ENCODE measurements at places on chromosomes 2 and 18.
A peak's percentile ranks its signal among the peaks of the same experiment; 100 is the strongest.

GRCh38 chr2:96647681-96648080 is 5.1 kb downstream of the FER1L5 start:
- DNase-seq: no peak

DNA sequence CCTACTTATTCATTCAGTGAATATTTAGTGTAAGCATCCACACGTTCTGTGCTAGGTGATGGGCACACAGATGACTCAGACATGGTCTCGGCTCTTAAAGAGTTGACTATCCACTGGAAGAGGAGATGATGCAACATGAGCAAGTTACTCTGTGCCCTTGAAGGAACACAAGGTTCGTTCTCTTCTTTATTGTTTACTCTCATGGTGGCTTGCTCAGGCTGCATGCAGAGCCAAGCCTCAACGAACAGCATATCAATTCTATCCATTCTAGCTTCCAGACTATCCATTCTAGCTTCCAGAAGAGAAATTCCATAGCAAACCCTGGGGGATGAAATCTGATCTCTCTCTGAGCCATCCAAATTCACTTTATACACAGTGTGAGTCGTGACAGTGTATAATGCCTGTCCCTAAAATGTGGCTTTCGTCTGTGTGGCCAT is 68.1 kb upstream of the CTAGE1 start:
- DNase-seq: no peak

DNA sequence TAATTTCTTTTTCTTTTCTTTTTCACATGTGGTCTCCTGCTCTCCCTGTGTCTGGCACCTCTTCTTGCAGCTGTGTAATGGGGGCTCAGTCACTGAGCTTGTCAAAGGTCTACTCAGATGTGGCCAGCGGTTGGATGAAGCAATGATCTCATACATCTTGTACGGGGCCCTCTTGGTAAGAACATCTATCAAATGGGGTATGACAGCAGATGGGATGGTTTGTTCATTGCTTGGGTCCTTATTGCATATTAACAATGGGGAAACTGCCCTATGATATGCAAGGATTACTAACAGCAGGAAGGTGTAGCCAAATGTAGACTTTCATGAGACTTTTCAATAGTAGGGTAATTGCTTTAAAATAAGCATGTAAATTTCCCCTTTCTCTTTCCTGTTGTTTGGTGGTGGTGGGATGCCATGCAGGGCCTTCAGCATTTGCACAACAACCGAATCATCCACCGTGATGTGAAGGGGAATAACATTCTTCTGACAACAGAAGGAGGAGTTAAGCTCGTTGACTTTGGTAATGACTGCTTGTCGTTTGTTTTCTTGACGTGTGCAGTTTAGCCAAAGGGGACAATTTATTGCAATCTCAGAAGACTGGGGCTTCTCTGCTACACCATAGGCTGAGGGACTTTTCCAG is 36.5 kb downstream of the MYO3B start:
- DNase-seq: no peak

DNA sequence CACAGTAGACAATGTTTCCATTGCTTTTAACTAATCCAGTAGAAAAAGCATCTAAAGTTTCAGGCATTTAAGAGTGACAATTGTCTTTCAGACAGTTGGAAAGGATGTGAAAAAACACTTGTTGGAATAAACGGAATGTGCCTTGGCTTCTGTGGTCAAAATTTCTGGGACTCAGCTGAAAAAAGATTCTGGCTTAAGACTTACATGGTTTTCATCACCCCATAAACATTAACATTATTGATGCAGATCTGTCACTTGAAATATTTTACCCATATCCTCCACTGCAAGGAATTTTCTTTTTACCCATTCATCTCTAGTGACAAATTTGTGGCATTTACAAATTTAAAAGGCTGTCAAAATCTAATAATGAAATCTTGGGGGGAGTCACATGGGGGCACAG is 166.0 kb downstream of the SRBD1 start:
- no peak for DNase-seq

DNA sequence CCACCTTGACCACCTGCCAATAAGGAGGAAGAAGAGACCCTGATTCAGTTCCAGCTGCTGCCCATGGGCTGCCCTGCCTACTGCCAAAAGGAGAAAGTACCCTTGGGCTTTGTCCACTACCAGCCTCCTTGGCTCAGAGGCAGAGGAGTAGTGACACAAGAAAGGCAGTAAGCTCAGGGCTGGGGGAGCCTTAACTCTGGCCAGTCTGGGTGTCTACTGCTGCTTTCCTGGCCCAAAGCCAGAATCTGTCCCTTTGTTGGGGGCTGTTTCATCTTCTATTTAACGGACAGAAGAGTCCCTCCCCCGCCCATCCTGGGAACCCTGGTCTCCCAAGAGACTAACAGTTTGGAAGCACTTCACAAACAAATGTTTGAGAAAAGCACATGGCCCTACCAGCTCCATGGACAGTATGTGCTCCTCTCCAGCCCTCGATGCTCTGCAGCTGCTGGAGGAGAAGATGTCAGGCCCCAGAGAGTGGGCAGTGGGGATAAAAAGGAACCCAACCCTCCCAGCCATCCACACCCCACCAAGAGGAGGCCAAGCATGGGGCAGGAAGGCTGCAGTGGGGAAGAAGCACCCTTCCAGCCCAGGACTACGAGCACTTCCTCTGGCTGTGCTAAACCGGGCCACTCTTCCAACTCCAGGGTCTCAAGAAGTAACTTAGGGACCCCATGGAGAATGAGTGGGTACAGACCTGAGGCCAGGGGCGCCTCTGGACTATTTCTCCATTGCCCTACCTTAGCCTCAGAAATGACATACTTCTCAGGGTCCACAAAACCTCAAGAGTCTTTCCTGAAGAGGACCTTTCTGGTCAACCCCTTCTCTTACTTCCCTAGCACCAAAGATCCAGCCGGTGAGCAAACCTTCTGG is 1.2 kb downstream of the ATG9A start:
- DNase-seq: no peak

DNA sequence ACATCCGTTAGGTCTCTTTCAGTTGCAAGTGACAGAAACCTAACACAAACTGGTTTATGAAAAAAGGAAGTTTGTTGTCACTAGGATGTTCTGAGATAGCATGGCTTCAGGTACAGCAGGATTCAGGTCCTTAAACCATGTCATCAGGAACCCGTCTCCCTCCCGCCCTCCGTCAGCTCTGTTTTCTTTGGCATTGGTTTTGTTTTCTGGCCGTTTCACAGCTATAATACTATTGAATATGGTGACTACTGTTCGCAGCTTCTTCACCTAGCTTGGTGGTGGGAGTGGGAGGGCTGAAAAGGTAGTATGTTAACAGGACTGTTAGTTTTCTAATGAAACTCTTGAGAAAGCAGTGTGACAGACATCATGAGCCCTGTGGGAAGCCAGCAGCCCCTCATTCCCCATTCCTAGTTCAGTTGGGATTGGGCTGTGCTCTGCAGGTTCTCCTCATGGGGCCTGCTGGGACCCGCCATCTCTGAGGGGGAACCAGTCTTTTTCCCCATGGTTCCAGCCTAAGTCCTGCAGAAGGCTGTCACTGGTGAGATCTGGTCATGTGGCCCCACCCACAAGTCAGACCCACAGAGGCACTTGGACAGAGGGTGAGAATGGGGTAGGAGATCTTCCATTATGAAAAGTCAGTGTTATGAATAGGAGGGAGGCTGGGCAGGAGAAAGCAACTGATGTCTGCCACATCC is 12.1 kb downstream of the PTMA start:
- no peak for DNase-seq

- no peak for DNase-seq
Observed at GRCh38 chr2:66925128-66925527, 472.0 kb upstream of the ETAA1 start.

DNA sequence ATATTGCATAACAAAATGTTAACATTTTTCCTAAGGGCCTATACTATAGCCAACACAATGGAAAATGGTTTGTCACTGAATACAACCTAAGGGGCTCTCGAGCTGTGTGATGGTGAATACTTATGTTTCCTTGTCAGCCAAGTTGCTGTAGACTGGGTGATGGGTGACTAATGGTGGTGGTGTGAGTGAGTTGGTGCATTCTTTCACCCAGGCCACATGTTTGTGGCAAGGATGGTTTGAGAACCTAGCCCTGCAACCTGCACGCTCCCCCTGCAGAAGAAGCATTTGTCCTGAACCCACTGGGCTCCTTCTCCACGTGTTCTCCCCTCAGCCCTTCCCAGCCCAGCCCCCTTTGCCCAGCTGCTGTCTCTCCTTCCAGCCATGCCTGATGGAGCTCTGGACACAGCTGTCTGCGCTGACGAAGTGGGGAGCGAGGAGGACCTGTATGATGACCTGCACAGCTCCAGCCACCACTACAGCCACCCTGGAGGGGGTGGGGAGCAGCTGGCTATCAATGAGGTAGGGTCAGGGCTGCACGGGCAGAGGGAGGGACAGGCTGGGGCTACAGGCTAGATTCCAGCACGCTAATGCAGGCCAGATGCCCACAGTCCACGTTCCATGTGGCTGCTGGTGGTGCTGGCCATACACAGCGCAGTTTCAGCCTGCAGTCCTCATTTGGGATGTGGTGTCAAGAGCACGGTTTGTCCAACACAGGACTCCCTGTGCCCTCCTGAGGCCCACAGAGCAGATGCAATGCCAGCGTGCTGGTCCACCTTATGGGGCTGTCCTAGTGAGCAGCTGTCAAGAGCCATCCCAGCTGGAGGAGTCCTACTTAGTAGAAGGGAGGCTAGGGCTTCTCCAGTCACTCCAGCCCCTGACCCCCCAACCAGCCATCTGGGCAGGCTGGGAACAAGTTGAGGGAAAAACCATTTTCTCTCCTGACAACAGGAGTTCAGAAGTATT is 65.4 kb downstream of the FAM168B start:
- no peak for DNase-seq

GRCh38 chr18:2513616-2514015 is 57.7 kb downstream of the METTL4 start:
- DNase-seq: peak; percentile 80

- DNase-seq: no peak
Observed at GRCh38 chr18:7072593-7072992, 45.0 kb downstream of the LAMA1 start.

- DNase-seq: no peak
Observed at GRCh38 chr2:125455110-125455509, 1200.8 kb upstream of the GYPC start.

DNA sequence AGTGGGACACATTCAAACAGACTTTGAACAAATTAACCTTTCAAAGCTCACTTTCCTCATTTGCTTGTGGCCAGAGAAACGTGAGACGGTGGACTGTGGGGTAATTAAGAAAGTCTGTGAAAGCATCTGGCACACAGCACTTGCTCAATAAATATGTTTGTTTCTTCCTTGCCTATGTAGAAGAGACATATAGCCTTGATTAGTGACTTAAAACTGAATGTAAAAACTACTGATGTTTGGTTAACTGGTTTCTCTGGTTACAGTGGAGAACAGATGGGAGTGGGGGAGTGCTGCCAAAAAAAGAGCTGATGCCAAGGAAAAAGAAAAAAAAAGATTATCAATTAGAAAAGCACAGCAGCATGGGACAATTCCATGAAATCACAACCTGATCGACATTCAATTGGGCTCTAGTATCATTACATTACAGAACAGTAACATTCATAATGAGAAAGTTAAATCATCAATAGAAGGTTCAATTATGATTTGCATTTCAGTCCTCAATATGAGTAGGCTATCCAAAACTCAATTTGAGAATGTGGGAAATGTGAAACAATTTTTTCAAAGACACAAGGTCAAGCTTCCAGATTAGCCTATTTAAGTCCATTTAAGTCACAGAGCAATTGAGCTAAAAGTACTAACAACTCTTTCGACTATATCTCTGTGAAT is 14.7 kb downstream of the CUL3 start:
- no peak for DNase-seq

GRCh38 chr2:68671961-68672360 is 28.6 kb downstream of the PROKR1 start:
- no peak for DNase-seq

DNA sequence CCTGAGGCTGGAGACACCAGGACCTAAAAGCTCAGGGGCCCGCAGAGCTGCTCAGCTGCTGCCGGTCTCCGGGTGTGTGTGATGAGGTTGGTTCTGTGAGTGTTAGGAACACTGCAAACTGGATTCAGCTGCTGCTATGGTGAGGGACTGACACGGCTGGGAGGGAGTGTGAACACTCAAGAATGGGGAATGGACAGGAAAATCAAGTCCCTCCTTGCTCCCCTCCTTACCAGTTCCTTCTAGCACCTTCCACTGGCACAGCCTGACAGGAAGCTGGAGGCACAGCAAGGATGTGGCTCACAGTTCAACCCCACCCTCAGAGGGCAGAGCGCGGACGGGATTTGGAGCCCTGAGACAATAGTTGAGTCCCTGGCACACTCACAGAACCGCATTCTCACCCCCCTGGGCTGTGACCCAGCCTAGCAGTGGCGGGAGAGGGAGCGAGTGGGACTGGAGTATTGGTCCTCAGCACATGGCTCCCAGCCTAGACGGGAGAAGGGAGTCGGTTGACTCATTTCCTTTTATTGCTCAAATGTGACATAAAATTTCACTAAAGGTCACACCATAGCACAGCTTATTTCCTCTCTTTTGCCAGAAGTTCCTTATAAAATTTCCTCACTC is 42.5 kb downstream of the LRRC30 start:
- peak; percentile 24 for DNase-seq

DNA sequence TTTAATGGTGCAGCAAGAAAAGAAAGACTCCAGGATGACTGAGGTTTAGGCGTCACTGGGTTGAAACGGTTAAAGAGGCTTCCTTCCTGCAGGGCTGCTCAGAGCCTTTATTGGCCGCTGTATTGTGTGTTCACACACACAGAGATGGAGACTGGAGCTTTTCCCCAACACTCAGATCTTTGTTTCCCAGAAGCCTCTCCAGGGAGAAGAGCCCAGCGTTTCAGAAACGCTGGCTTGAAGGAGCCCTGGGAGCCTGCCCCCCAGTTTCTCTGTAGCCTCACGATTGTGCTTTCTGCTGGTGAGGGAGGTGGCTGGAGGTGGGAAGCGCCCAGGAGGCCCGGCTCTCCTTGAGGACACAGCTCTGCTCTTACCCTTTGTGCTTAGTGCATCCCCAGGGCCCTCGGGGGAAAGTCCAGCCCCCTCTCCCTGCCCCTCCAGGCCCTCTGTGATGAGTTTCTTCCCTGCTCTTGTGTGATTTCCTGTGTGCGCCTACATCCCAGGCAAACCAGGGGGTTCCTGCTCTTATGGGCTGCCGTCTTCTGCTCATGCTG is 37.1 kb downstream of the RRM2 start:
- DNase-seq: no peak

DNA sequence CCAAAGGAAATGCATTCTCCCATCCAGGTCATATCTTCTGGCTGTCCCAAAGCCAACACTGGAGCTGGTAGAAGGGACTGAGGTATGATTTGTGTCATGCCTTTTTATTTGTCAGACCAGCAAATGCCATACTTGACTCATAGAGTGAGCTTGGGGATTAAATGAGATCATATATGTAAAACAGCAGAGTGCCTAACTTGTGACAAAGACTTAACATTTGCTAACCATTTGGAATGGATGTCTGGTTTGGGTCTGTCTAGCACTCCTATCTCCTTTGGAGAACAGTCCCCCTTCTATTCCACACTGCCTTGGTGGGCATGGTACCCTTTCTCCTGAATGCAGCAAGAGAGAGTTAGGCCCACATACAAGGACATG is 128.5 kb upstream of the LGALSL start:
- no peak for DNase-seq

GRCh38 chr2:5145801-5146200 is 546.4 kb upstream of the SOX11 start:
- no peak for DNase-seq

GRCh38 chr2:117960231-117960630 is 53.6 kb downstream of the CCDC93 start:
- no peak for DNase-seq

- no peak for DNase-seq
Observed at GRCh38 chr2:147937744-147938349, 82.7 kb downstream of the ORC4 start.

- no peak for DNase-seq
Observed at GRCh38 chr2:181471226-181471625, 14.0 kb downstream of the ITGA4 start.

All from brain pericyte (primary cell).